ENCODE measurements at places on chromosomes 12 and 14.

DNA sequence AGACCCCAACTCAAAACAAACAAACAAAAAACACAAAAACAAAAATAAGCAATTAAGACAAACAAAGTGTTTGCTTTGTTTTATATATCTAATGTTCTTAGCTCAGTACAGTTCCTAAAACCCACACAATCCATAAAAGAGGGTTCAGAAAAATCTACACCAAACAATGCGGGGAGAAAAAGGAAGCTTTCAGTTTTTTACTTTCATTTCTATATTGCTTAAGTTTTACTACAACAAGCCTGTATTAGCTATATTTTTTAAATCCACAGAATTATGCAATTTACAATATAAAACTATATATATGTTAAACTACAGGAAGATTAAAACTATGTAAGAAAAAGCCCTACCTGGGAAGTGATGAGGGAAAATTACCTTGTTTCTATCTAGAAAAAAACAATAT, 41.4 kb downstream of the CLIP1 start:
- H3K27ac ChIP-seq: no peak overlapping the region
- DNase-seq: no peak
- H3K36me3 ChIP-seq: peaks cover 21% of the 10 kb centered on the region
- H3K4me3 ChIP-seq: no peak overlapping the region
- H3K4me1 ChIP-seq: peaks cover 3% of the 10 kb centered on the region
- no peaks in the 10 kb centered on the region for H3K27me3 ChIP-seq

GRCh38 chr12:51548241-51548640, 42.8 kb upstream of the SCN8A start:
- H3K4me1 ChIP-seq: no peaks in the 10 kb centered on the region
- H3K27ac ChIP-seq: no peak overlapping the region
- no peak for DNase-seq
- H3K27me3 ChIP-seq: peaks cover 42% of the 10 kb centered on the region
- no peaks in the 10 kb centered on the region for H3K36me3 ChIP-seq

DNA sequence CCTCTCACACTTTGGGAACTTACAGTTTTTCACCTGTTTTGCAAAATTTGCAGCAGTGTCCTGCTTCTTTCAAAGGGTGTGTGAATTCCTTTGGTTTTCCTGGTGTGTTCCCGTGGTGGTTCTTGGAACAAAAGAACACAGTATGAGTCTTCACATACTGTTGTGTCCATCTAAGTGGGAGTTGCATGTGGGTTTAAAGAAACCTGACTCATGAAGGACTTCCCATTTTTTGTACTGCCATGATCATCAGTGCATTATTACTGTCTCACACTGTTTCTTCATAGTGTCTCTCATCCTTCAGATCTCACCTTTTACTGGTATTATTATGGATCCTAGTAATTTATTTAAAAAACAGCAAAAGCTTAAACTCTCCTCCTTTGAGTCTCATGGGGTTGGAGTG, 3.8 kb upstream of the GZMH start:
- H3K27ac ChIP-seq: no peak overlapping the region
- no peak for DNase-seq
- no peaks in the 10 kb centered on the region for H3K27me3 ChIP-seq
- H3K36me3 ChIP-seq: peaks cover 8% of the 10 kb centered on the region
- peaks cover 58% of the 10 kb centered on the region for H3K4me1 ChIP-seq

- H3K4me1 ChIP-seq: no peaks in the 10 kb centered on the region
- no peak overlapping the region for H3K27ac ChIP-seq
- H3K4me3 ChIP-seq: no peak overlapping the region
- no peaks in the 10 kb centered on the region for H3K36me3 ChIP-seq
- no peaks in the 10 kb centered on the region for H3K27me3 ChIP-seq
Observed at GRCh38 chr12:77855548-77855947, 24.9 kb downstream of the NAV3 start.

DNA sequence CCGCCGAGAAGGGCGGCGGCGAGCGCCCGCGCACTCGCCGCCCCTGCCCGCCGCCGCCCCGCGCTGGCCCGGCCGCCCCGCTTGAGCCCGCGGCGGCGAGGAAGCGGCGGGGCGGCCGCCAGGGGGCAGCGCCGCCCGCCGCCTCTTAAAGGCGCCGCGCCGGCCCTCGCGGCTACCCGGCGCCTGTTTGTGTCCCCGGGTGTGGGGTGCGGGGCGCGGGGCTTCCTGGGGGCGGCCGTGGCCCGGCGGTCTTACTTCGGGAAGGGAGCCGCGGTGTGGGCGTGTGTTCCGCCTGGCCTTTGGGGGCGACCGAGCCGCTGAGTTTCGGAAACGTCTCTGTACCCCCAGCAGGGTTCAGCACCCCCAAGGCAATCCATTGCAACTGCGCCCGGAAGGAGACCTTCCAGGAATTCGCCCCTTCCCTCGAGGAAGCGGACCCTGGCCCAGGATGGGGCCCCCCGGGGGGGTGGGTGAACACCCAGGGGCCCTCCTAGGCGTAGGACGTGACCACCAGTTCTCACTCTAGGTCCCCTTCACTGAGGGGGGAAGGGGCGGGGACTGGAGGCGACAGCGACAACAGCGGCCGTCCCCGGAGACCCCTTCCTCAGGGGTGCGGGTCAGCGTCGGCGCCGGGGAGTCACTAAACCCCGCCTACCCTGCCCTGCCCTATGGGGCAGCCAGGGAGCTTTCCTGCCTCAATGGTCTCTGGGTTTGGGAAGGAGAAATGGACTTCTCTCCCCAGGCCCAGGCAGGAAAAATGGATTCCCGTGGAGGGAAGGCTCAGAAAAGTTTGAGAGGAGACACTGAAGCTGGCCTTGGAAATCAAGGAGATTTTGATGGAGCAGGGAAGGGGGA, at the start of gene ITPK1:
Gene ITPK1 (minus strand): TSS at position 105 of the 855 bp plus-strand sequence. CDS start 762 bp downstream, outside the sequence.
- H3K36me3 ChIP-seq: no peaks in the 10 kb centered on the region
- peak within 1 kb of the TSS; percentile 92 for H3K27ac ChIP-seq
- peaks cover 34% of the 10 kb centered on the region for H3K4me1 ChIP-seq
- peak; percentile 71 for DNase-seq
- no peaks in the 10 kb centered on the region for H3K27me3 ChIP-seq

DNA sequence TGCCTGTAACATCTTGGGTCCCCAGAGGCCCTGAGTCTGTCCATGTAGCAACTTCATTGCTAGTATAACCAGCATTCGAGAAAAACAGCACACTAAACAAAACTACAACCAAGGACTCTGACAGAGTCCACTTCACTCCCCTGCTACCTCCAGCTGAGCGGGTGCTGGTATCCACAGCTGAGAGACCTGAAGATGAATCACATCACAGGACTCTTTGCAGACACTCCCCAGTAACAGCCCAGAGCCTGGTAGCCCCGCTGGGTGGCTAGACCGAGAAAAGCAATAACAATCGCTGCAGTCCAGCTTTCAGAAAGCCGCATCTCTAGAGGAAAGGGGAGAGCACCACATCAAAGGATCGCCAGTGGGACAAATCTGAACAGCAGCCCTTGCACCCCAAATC, 9.0 kb upstream of the IQSEC3 start:
- H3K27ac ChIP-seq: no peak overlapping the region
- H3K27me3 ChIP-seq: peaks cover 62% of the 10 kb centered on the region
- no peaks in the 10 kb centered on the region for H3K4me1 ChIP-seq
- no peak for DNase-seq
- H3K36me3 ChIP-seq: no peaks in the 10 kb centered on the region

- H3K36me3 ChIP-seq: no peaks in the 10 kb centered on the region
- no peak overlapping the region for H3K4me3 ChIP-seq
- DNase-seq: no peak
Observed at GRCh38 chr14:102571478-102572042, 20.9 kb upstream of the RCOR1 start.

- no peak for DNase-seq
- H3K27me3 ChIP-seq: no peaks in the 10 kb centered on the region
- H3K36me3 ChIP-seq: peaks cover 23% of the 10 kb centered on the region
Observed at GRCh38 chr12:68429696-68430095, 97.5 kb upstream of the MDM1 start.

DNA sequence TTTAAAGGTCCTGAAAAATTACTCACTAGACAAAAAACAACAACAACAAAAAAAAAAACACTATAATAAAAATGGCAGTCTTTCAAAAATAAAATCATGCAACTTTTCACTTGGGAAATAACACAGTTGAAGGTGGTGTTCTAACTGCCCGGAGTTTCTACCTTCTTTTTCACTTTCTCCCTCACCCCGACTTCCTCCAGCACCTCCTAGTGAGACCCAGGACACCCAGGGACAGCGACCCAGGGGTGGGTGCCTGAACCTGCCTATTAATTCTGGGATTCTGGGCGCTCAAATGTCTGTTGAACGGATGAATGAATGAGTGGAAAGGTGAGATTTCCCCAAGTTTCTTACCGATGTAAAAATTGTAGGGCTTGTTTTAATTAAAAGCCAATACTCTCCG, 2.0 kb upstream of the FZD10 start:
- peaks cover 6% of the 10 kb centered on the region for H3K36me3 ChIP-seq
- H3K4me1 ChIP-seq: no peaks in the 10 kb centered on the region
- no peak overlapping the region for H3K4me3 ChIP-seq
- peaks cover 26% of the 10 kb centered on the region for H3K27me3 ChIP-seq
- DNase-seq: no peak
